ENCODE measurements at places on chromosomes 4 and X. TPM values are rescaled to one million over a fixed set of nuclear protein-coding genes. Genes with fewer than 3 reads are reported as not detected.

DNA sequence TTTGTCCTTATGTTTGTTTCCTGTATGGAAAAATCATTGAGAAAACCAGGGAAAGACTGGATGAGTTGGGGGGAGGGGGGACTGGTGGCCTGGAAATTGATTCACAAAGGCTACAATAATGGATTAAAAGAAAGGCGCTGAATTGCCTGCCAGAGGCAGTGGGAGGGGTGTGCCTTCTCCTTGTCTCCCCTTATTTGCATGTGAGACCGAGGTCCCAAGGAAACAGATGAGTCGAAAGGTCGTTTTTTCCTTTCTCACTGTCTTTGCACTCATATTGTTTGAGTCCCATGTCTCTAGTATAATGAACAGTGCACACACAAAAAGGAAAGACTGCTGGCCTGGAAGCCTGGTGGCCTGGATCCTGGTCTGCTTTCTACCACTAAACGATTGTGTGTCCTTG, 86.6 kb upstream of the ZDHHC15 start:
- no peaks in the 10 kb centered on the region for H3K27me3 ChIP-seq
- H3K27ac ChIP-seq = no peak overlapping the region
- H3K4me3 ChIP-seq = no peak overlapping the region
- no peaks in the 10 kb centered on the region for H3K4me1 ChIP-seq
- no peaks in the 10 kb centered on the region for H3K36me3 ChIP-seq

- H3K27me3 ChIP-seq = no peaks in the 10 kb centered on the region
- no peaks in the 10 kb centered on the region for H3K36me3 ChIP-seq
- no peaks in the 10 kb centered on the region for H3K4me1 ChIP-seq
- no peak overlapping the region for H3K27ac ChIP-seq
- no peak for DNase-seq
- H3K4me3 ChIP-seq = no peak overlapping the region
Measured at GRCh38 chr4:106038012-106038411, 142.7 kb downstream of the NPNT start.

GRCh38 chrX:63922221-63922620, 137.2 kb upstream of the ARHGEF9 start:
- DNase-seq = no peak
- H3K4me3 ChIP-seq = no peak overlapping the region
- H3K4me1 ChIP-seq = no peaks in the 10 kb centered on the region
- no peak overlapping the region for H3K27ac ChIP-seq
- H3K36me3 ChIP-seq = no peaks in the 10 kb centered on the region
- no peaks in the 10 kb centered on the region for H3K27me3 ChIP-seq

DNA sequence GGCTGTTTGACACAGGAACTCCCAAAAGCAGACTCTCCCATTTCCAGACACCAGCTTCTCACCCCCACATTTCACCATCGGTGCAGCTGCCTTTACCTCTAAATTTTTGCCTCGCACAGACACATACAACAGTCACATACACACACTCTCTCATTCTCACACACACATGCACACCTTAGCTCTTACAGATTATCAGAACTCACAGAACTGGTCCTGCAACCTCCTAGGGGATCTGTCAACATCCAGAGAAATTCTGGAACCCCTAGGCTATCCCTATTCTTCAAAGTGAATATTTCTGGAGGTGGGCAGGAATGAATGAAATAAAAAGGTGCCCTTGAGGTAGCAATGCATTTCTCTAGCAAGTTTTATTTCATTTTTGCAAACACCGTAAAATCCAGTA, 4.1 kb downstream of the HS6ST2 start:
- H3K36me3 ChIP-seq = no peaks in the 10 kb centered on the region
- H3K4me3 ChIP-seq = no peak overlapping the region
- H3K27me3 ChIP-seq = no peaks in the 10 kb centered on the region

DNA sequence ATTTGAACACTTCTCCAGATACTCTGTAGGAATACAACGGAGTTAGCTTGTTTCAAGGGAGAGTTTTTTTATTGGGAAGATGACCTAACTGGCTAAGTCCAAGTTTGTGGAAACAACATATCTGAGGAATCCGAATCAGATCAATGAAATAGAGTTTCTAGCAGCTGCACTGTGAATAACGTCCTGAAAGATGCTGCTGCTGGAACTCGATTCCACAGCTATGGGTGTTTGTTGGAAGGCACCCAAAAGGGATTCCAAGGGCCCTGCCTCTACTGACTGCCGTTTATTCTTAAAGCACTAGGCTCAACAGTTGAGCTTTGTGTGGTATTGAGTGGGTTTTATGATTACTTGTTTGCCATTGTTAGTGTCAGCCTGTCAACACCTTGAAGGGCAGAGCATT, 6.6 kb upstream of the GBA3 start:
- no peaks in the 10 kb centered on the region for H3K4me1 ChIP-seq
- H3K36me3 ChIP-seq = no peaks in the 10 kb centered on the region
- DNase-seq = no peak
- no peak overlapping the region for H3K4me3 ChIP-seq
- H3K27ac ChIP-seq = no peak overlapping the region
- H3K27me3 ChIP-seq = no peaks in the 10 kb centered on the region

DNA sequence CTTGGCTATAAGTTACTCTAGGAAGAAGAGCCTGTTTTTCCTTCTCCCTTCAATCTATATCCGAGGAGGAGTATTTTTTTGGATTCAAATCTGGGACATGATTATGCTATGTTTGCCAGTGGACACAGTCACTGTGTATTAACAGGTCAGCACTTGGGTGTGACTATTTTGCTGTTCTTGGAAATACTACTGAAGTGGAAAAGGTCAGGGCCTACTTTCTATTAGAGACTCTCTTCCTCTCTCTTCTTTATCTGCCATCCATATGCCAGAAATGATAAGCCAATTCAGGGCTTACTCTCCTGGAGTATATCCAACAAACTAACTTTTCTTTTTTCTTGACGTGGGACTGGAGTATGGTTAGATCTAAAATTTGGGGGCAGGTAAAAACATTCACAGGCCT, 40.5 kb downstream of the MID1IP1 start:
- no peak overlapping the region for H3K4me3 ChIP-seq
- DNase-seq = no peak
- H3K27ac ChIP-seq = no peak overlapping the region
- no peaks in the 10 kb centered on the region for H3K4me1 ChIP-seq
- H3K36me3 ChIP-seq = no peaks in the 10 kb centered on the region

DNA sequence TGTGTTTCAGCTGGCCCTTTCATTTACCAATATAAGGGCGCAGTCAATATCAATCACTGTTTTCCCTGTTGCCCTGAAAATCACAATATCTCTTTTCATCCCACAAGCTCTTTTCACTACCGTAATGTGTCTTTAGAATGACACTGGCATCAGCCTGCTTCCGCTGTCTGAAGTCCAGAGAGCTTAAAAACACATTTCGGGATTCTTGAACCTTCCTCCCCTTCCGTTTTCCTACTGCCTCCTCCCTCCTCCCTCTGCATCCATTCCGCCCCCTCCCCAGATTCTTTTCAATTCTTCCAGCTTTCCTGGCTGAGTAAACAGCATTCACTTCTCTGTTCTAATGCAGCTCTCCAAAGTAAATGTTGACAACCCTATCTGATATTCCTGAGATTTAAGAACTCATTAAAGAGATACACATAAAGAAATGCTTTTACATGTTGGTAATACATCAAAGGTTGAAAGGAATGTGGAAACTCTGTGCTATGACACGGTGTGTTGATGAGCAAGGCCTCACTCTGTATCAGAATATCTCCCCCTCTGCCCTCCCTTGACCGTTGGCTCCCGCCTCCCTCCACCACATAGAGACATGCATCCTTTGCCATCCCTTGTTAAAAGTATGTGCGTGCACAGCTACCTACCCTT, 83.5 kb upstream of the SPRY1 start:
- H3K27me3 ChIP-seq = no peaks in the 10 kb centered on the region
- no peaks in the 10 kb centered on the region for H3K36me3 ChIP-seq
- H3K4me1 ChIP-seq = no peaks in the 10 kb centered on the region
- no peak overlapping the region for H3K4me3 ChIP-seq
- DNase-seq = no peak
- H3K27ac ChIP-seq = no peak overlapping the region

- no peak overlapping the region for H3K4me3 ChIP-seq
- H3K4me1 ChIP-seq = no peaks in the 10 kb centered on the region
- no peaks in the 10 kb centered on the region for H3K36me3 ChIP-seq
- no peaks in the 10 kb centered on the region for H3K27me3 ChIP-seq
- no peak overlapping the region for H3K27ac ChIP-seq
Measured at GRCh38 chr4:116627545-116627944, 457.8 kb downstream of the TRAM1L1 start.

GRCh38 chrX:109890910-109891502, 111.9 kb upstream of the TMEM164 start:
- H3K4me1 ChIP-seq = no peaks in the 10 kb centered on the region
- no peaks in the 10 kb centered on the region for H3K36me3 ChIP-seq
- H3K27me3 ChIP-seq = no peaks in the 10 kb centered on the region

DNA sequence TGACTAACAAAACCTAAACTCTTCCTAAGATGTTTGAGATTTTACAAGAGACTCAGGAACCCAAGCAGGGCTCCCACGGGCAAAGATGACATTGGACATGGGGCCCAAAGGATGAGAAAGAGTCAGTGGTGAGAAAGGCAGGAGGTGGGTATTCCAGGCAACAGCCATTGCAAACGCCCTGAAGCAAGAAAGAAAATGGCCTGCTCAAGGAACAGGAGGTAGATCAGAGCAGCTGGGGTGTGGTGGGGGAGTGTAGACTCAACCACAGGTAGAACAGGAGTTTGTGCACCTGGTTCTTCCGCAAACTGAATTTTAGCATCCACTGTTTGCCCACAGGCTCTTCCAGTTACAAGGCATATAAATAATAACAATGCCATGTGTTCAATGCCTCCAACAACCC, 3.3 kb downstream of the PPP2R2C start:
- H3K4me3 ChIP-seq = no peak overlapping the region
- H3K27ac ChIP-seq = no peak overlapping the region
- no peaks in the 10 kb centered on the region for H3K27me3 ChIP-seq
- no peaks in the 10 kb centered on the region for H3K4me1 ChIP-seq
- no peaks in the 10 kb centered on the region for H3K36me3 ChIP-seq

- H3K4me3 ChIP-seq = no peak overlapping the region
- no peaks in the 10 kb centered on the region for H3K27me3 ChIP-seq
- H3K36me3 ChIP-seq = no peaks in the 10 kb centered on the region
- no peak overlapping the region for H3K27ac ChIP-seq
Measured at GRCh38 chr4:118340109-118340508, 12.7 kb downstream of the PRSS12 start.

DNA sequence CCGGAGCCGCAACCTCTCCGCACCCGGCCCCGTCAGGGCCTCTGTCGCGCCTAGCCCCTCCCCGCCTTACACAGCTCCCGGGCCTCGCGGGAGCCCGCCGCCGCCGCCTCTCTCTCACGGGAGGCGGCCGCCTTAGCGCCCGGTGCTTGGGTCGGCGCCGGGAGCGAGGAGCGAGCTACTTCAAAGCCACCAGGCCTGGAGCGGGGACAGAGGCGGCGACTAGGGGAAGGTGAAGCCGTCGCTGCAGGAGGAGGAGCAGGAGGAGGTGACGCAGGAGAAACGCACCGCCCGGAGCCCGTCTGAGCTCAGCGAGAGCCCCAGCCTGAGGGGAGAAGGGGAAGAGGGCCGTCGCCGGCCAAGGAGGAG, 250 bp downstream of the USP9X start:
- H3K27me3 ChIP-seq = no peaks in the 10 kb centered on the region
- peak; percentile 5 for DNase-seq
- no peaks in the 10 kb centered on the region for H3K4me1 ChIP-seq
- peak overlapping the region; percentile 70 for H3K4me3 ChIP-seq

GRCh38 chrX:16130707-16131106, 7.3 kb downstream of the GRPR start:
- no peaks in the 10 kb centered on the region for H3K27me3 ChIP-seq
- H3K27ac ChIP-seq = no peak overlapping the region
- H3K4me1 ChIP-seq = no peaks in the 10 kb centered on the region

GRCh38 chrX:19745077-19745476, 142.3 kb downstream of the SH3KBP1 start:
- H3K4me1 ChIP-seq = no peaks in the 10 kb centered on the region
- H3K4me3 ChIP-seq = no peak overlapping the region
- no peak overlapping the region for H3K27ac ChIP-seq
- no peaks in the 10 kb centered on the region for H3K27me3 ChIP-seq
- no peak for DNase-seq
- H3K36me3 ChIP-seq = no peaks in the 10 kb centered on the region

DNA sequence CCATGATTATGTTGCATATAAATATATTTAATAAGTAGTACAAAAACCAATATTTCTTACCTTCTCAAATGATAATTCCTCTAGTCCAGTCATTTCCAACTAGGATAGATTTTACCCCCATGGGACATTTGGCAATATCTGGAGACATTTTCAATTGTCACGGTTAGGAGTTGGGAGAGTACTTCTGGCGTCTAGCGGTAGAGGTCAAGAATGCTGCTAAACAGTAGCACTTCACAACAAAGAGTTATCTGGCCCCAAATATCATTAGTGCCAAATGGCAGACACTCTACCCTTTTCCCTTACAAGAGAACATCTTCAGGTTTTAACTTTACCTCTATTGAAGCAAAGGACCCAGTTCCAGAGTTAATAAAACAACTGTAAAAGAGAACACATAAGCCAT, 168.1 kb downstream of the FAT4 start:
- H3K4me3 ChIP-seq = no peak overlapping the region
- H3K27ac ChIP-seq = no peak overlapping the region
- H3K27me3 ChIP-seq = no peaks in the 10 kb centered on the region
- DNase-seq = no peak
- no peaks in the 10 kb centered on the region for H3K36me3 ChIP-seq

DNA sequence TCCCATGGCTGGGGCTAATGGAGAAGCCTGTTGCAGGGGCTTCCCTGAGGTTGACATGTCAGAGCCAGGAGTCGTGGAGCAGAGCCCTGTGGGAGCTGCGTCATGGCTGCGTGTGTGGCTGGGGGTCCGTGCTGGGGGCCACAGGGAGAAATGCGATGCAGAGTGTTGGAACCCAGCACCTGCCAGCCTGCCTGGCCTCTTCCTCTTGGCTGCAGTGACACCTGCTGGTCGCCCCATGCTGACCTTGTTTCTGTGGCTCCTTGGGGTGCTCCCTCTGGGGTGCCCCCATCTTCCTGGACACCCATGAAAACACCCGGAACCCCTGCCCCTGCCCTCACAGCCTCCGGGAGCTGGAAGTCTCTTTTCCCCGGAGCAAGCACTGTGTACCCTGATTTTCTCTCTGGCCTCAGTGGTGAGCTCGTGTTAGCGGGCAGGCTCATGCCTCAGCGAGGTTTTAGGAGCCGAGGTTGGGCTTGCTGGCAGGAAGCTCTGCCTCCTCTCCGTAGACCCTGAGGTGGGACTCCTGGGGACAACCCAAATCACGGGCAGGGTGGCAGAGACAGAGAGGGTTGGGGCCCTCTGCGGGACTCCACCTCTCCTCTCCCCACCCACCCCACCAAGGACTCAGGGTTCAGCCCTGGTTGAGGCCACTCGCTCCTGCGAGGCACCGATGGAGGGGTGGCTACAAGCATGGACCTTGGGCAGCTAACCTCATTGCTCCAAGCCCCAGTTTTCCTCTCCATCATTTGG, 103.7 kb downstream of the SORCS2 start:
- H3K4me3 ChIP-seq = no peak overlapping the region
- no peak for DNase-seq
- no peak overlapping the region for H3K27ac ChIP-seq

GRCh38 chrX:100979881-100980607, 10.5 kb downstream of the ARL13A start:
- H3K27ac ChIP-seq = no peak overlapping the region
- H3K4me3 ChIP-seq = no peak overlapping the region
- H3K36me3 ChIP-seq = no peaks in the 10 kb centered on the region
- DNase-seq = no peak
- no peaks in the 10 kb centered on the region for H3K27me3 ChIP-seq

The TNIP3 gene
- not detected for total RNA-seq

The SSX2 gene
- not detected for total RNA-seq

The IL13RA2 gene
- total RNA-seq = 3.4 TPM

The EPHA5 gene
- total RNA-seq = 11.0 TPM

The OTUD6A gene
- 1.1 TPM for total RNA-seq

The RHOXF1 gene
- total RNA-seq = 27.5 TPM

The ARR3 gene
- not detected for total RNA-seq

The SULT1B1 gene
- total RNA-seq = 0.36 TPM

The NCAPG gene
- 0.96 TPM for total RNA-seq

Measured in prostate gland (tissue), 2 donors.